NCI-H2081 treated with DMSO at 0.1 percent for 48 hours (cell line): ENCODE measurements at places on chromosomes 12 and 14.

DNA sequence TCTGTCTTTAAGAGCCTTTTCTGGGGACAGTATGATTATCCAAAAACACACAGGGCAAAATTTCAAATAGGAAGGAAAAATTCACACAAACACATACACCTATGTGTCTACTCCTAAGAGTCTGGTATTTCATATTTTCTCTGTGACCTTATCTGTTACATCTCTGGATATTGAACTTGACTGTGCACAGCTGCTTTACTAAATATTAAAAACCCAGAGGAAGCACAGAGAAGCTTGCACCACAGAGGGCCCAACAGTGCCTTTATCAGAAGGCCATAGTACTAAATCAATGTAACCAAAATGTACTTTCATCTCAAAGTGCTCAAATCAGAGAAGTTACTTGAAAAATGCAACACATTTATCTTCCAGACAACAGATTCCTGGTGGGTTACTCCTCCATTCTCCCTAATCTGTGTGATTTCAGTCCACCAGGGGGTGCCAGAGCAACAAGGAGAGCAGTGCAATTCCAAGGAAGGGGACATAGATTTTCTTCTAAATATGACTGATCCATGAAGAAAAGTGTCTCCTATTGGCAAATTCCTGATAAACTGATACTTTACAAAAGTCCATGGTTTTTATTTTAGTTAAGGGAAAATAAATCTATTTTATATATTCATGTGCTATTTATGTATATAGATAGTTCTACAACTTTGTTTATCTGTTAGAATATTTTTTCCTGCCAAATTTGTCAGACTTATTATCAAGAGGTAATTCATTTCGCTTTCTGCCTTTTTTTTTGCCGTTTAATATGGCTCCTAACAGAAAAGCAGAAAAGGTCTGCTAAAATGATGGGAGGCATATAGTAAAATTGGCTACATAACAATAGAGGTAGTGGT is 617.6 kb downstream of the LRFN5 start:
- DNase-seq: no peak

GRCh38 chr12:101884174-101884573 is 6.8 kb downstream of the DRAM1 start:
- no peak for DNase-seq

- no peak for DNase-seq
These were observed 3.9 kb downstream of the GZMH start for GRCh38 chr14:24605435-24606190.

DNA sequence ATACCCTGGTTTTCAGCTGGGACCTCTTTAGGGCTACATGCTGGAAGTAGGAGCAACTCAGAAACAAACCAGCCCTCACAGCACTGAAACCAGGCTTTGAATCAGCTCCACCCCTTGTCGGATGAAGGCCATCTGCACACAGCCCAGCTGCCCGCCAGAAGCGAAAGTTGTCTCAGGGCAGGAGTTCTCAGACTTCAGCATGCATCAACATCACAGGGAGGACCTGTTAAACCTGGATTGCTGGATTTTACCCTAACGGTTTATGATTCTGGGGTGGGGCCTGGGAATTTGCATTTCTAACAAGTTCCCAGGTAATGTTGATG is 10.9 kb downstream of the SYNDIG1L start:
- no peak for DNase-seq

- no peak for DNase-seq
These were observed 13.2 kb downstream of the ZNF219 start for GRCh38 chr14:21084998-21085853.

- DNase-seq: no peak
These were observed 31.1 kb upstream of the IFNG-AS1 start for GRCh38 chr12:67958187-67958586.

DNA sequence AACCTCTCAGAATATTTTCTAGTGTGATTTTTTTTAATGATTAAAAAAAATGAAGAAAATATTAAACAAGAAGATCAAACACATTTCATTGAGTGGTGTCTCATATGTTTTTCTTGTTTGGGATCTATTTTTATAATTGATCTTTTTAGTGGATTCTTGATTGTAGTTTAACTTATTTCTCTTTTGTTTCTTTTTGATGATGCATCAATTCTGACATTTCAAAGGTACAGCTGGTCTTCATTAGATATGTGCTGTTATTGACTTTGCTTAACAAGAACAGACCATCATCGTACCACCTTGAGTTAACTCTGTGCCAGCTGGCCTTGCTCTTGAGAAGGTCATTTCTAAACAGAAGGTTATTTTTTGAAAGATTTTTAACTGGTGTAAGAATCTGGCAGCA is 45.8 kb upstream of the FGD4 start:
- no peak for DNase-seq

GRCh38 chr12:64007853-64008252 is 163.4 kb downstream of the SRGAP1 start:
- no peak for DNase-seq

GRCh38 chr14:76499399-76499798 is 123.5 kb downstream of the ESRRB start:
- DNase-seq: no peak

GRCh38 chr12:19220205-19220604 is 90.7 kb downstream of the PLEKHA5 start:
- no peak for DNase-seq

DNA sequence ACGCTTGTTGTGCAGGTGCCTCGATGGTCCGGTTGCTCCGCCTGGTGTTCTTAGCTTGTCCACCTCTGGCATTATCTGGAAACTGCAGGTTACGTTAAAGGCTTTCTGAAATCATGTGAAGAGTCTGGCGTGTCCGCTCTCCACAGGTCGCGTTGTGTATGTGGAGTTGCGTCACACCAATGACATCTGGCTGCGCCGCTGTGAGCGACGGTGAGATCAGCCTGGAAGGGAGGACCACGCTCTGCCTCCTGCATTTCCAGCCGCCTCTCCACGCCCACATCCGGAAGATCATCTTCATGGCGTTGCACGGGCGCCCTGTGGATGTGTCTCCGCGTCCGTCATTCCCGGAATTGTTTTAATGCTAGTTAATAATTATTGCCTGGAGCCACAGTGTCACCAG is 50.6 kb upstream of the GALNT9 start:
- DNase-seq: no peak

- DNase-seq: no peak
These were observed 35.8 kb downstream of the BHLHE41 start for GRCh38 chr12:26088998-26089397.

- no peak for DNase-seq
These were observed 51.5 kb downstream of the EID3 start for GRCh38 chr12:104354868-104355570.

DNA sequence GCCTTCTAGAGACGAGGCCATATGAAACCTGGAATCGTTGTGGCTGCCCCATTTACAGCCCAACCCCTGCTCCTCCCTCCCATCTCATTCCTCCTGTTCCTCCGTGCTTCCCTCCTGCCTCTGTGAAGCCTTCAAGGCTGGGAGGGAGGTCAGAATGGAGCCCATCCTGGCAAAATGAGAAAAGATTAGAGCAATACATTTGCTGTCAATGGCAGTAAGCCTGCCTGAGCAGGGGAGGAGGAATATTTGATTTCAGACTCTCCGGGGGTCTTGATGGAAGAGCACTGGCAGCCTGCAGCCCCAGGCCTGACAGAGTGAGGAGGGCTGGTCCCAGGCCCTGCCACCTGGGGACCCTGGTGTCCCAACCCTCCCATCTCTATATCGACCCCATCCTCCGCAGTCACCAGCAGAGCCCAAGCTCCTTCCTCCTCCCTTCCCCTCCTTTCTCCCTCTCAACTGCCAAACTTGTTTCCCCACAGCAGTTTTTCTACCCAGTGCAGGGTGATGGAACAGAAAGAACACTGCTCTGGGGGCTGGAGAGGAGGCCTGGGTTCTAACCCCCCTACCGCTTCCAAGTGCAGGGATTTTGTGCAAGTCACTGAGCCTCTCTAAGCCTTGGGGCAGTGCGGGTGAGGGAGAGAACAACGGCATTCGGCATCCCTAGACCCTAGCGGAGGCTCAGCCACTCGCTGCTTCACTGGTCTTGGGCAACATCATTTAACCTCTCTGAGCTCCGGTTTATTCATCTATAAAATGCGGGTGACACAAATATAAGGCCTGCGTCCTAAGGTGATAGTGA is 16.0 kb upstream of the RACGAP1 start:
- DNase-seq: no peak

GRCh38 chr12:41162461-41162860 is 25.7 kb upstream of the PDZRN4 start:
- DNase-seq: no peak
